ENCODE measurements at places on chromosomes 2 and 18.

- DNase-seq: no peak
Measured at GRCh38 chr2:115484486-115484885, 1042.0 kb downstream of the DPP10 start.

- DNase-seq: no peak
Measured at GRCh38 chr2:30503695-30504052, 56.6 kb downstream of the LCLAT1 start.

GRCh38 chr2:237344942-237345341 lies 69.0 kb downstream of the COL6A3 start:
- peak; percentile 59 for DNase-seq

- DNase-seq: no peak
Measured at GRCh38 chr2:84674586-84674985, 158.3 kb downstream of the DNAH6 start.

GRCh38 chr2:46375566-46376125 lies 78.4 kb downstream of the EPAS1 start:
- DNase-seq: no peak

DNA sequence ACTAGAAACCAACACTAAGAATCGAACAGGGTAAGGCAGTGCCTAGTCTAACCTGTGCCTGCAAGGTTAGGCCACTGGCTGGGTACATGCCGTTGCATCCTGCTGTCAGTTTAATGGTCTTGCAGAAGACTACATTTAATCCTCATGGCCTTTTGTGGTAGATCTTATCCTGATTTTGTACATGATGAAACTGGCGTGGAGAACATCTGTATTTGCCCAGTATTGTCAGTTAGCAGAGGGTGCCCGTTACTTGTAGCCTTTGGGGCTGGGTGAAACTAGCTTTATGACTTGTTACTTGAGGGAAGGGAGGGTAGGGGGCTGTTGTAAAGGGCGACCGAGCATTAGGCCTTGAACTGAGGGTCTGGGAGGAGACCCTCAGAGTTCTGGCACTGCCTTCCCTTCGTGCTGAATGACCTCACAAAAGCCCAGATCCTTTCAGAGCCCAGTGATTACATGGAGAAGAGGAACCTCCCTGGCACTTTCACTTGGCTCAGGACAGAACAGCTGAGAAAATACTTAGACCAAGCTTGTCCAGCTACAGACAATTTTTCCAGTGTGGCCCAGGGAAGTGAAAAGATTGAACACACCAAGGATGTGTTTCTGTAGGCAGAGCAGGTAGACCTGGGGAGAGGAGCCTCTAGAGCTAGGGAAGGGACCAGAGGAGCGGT lies 19.5 kb downstream of the SLC20A1 start:
- DNase-seq: no peak

GRCh38 chr2:188659656-188660406 lies 314.3 kb upstream of the COL3A1 start:
- peak; percentile 74 for DNase-seq

DNA sequence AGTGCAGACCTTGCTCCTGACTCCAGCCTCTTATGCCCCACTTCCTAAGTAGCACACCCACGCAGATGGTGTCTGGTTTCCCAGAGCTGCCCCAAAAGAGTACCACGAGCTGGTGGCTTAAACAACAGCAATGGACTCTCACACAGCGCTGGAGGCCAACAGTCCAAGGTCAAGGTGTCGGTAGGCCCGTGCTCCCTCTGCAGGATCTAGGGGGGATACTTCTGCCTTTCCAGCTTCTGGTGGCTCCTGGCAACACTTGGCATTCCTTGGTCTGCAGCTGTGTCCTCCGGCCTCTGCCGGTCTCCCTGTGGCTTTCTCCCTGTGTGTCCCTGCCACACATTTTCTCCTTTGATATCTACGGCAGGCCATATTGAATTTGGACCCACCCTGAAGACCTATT lies 99.0 kb downstream of the TSHZ1 start:
- no peak for DNase-seq

DNA sequence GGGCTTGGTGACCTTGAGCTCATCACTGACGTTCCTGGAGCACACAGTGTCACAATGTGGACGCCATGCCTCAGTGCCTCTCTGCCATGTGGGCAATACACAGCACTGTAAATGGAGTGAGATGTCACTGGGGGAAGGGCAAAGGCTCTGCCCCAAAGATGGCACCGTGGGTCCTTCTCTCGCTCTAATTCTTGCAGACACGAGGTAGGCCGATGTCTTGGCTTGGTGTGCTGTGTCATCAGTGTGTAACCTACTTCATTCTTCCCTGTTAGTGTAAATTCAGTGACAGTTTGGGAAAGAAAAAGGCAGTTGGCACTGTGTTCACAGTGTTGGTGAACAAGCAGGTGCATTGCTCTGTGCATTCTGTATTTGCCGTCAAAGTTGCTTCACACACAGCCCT lies 309.3 kb upstream of the MYT1L start:
- no peak for DNase-seq

DNA sequence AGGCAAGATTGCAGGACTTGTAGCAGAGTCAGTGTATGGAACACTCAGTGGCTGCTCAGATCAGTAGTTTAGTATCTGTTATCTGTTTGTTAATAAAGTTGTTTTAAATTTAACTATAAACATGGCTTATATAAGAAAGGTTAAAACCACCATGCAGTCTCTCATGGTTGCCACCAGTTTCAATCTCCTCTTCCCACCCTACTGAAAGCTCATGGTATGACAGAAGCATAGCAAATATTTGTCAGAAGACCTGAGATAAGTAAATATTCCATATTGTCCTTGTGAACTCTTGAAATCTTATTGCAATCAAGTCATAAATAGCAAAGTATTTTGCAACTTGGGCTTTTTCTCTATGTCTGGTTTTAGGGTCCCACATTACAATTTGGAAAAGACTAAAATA lies 2.1 kb upstream of the COL5A2 start:
- DNase-seq: no peak

- DNase-seq: peak; percentile 53
Measured at GRCh38 chr18:75926811-75927210, 499.3 kb upstream of the SMIM21 start.

DNA sequence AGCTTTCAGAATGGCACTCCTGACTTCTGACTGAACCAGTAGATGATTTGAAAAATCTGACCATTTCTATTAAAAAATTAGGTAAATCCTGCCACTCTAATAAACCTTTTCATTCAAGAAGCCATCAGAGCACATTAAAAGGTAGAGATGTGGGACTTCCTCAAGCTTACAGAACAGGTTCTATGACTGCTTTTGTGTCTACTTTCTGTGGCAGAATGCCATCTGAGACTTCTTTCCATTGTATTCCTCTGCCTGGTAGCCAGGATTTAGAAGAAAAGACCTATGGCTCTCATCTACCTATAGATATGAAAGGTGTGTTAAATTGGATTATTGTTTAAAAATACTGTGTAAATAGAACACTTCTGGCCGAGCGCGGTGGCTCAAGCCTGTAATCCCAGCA lies 99.9 kb upstream of the NABP1 start:
- no peak for DNase-seq

DNA sequence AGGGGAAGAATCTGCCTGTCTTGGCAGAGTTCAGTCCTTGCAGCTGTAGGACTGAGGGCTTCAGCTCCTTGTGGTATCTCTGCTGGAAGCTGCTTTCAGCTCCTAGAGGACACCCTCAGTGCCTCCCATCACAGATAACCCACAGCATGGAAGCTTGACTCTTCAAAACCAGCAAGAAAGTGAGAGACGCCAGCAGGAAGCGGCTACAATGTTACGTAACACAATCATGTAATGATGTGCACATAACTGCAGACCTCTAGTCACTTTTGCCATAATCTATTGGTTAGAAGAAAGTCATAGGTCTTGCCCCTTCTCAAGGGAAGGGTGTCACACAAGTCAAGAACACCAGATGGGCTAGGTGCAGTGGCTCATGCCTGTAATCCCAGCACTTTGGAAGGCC lies 69.1 kb upstream of the AFF3 start:
- DNase-seq: peak; percentile 5

DNA sequence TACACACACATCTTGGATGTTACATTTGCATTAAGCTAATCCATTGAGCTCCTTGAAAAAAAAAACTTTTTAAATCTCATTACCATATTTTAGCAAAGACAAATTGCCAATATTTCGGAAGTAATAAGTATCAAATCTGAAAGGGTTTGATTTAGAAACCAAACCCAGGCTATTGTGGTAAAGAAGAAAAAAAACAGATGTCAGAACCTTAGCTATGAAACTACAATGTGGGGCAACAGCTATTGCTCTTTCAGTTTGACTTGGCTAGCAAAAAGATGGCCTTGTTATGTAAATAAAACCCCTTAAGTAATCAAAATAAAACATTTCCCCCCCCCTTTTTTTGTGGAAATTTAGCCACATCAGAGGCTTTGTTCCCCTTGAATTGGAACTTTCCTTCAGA lies 41.2 kb upstream of the REG3A start:
- DNase-seq: no peak

- no peak for DNase-seq
Measured at GRCh38 chr2:184560603-184561002, 37.7 kb upstream of the ZNF804A start.

- DNase-seq: no peak
Measured at GRCh38 chr18:27165412-27165811, 19.7 kb downstream of the CHST9 start.

DNA sequence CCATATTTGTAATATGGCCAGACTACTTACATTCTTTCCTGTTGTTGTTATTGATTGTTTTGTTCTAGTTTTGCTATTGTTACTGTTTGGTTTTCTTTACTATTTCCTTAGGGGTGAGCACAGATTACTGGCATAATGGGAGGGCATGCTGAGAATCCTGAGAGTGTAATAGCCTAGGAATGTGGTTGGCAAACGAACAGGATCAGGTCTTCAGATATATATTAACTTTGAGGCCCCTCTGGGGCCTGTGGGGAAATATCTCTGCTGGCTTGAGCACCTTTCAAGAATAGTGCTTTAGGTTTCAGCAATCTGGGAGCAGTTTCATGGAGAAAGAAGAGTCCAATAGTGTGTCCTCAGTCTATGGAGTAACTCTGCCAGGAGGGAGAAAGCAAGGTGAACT lies 144.4 kb downstream of the THSD7B start:
- DNase-seq: no peak

DNA sequence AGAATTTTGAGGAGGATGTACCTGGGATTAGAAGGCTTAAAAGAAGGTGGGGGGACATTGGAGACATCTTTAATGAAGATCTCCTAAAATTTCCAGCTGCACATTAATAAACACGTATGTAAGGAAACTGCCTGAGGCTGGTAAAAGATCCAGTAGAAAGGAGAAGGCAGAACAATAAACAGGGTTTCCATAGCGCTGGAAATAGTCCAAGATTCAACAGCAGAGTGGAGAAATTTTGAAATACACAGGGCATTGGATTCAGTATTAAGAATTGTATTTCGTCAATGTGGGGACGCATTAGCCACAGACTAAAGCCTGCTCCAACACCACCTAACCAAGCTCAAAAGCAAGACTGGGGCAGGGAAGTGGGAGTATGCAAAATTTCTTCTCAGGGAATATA lies 606.9 kb upstream of the NRXN1 start:
- no peak for DNase-seq

DNA sequence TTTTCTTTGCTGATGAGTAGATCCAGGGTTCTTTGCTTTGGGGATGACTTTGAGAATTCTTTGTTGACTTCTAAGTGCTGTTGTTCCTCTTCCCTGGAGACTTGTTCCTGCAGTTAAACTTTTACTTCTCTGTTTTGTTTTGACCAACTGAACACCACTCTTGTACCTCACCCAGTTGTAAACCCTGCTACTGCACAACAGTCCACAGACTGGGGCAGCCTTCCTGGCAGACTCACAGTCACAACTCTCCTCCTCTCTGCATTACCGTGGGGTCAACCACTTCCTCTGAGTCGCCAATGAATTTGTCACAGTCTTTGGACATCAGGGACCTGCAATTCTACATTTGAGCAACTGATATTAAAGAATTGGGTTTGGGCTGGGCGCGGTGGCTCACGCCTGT lies 3.8 kb upstream of the SLC8A1 start:
- peak; percentile 46 for DNase-seq

GRCh38 chr2:208511573-208511972 lies 105.0 kb downstream of the PTH2R start:
- no peak for DNase-seq

- no peak for DNase-seq
Measured at GRCh38 chr2:240745456-240745855, 53.8 kb downstream of the AQP12A start.

DNA sequence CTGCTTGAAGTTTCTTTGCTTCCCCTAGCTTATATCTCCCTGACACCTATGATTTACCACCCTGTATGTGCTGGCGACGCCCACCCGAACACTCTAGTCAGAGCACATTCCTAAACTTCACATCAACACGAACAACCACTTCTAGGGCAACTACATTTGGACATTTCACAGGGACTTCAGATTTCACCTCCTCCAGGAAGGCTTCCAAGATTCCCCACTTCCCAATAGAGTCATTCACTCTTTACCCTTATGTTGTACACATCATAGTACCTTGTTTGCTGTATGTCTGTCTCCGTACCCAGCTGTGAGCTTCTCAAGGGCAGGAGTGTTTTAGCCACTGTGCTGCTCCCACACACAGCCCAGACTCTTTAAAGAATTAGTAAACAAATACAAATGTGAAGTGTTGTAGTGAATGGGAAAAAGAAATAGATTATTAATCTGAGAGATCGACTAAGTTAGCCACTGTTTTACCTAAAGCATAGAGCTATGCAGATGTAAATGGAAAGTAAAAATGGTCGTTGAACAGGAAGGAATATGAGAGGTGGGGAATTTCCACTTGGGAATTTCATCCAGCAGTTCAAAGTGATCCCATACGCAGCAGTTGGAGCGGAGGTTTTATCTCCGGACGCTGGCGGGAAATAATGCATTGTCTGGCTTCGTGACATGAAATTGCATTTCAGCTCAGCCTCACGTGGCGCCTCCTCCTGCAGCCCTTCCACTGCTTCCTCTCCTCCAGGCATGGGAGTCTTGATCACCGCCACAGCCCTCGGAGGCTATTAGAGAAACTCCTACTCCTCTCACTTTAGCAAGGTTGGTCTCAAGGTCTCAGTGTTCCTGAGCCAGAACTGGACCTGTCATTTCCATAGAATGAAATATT lies 233.4 kb upstream of the COPS8 start:
- DNase-seq: no peak

GRCh38 chr18:23460285-23461273 lies 7.5 kb downstream of the RIOK3 start:
- DNase-seq: no peak

GRCh38 chr2:86632672-86633071 lies 9.0 kb upstream of the RNF103 start:
- DNase-seq: no peak

- no peak for DNase-seq
Measured at GRCh38 chr18:48417985-48418384, 8.8 kb upstream of the ZBTB7C start.

GRCh38 chr18:64438178-64438577 lies 289.3 kb upstream of the LINC00305 start:
- no peak for DNase-seq

GRCh38 chr2:173192071-173192470 lies 116.4 kb downstream of the MAP3K20 start:
- DNase-seq: no peak

GRCh38 chr2:29033172-29033571 lies 41.2 kb downstream of the PCARE start:
- no peak for DNase-seq

DNA sequence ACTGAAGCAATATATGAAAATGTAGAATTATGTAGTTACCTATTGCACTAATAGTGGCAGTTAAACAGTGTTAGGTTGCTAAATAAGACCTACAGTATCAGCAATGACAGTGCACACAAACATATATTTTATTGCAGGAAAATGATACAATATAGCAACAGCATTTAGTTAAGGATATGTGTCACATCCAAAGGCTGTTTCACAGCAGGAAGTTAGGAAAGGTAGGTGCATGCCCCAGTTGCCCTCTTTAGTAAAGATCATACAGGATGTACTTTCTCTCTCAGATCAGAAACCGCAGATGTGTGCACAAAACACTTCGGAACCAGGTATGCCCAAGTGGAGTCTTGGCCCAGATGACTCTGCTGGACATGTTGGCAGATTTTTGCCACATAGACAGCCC lies 444.1 kb downstream of the XIRP2 start:
- DNase-seq: no peak
